Adipocyte (in vitro differentiated cells): ENCODE measurements at places on chromosomes 12 and 14.

- no peak for DNase-seq
Observed at GRCh38 chr14:93185349-93185720, 218 bp downstream of the LYSET start.

- no peak for DNase-seq
Observed at GRCh38 chr12:26620907-26621306, 212.1 kb downstream of the ITPR2 start.

DNA sequence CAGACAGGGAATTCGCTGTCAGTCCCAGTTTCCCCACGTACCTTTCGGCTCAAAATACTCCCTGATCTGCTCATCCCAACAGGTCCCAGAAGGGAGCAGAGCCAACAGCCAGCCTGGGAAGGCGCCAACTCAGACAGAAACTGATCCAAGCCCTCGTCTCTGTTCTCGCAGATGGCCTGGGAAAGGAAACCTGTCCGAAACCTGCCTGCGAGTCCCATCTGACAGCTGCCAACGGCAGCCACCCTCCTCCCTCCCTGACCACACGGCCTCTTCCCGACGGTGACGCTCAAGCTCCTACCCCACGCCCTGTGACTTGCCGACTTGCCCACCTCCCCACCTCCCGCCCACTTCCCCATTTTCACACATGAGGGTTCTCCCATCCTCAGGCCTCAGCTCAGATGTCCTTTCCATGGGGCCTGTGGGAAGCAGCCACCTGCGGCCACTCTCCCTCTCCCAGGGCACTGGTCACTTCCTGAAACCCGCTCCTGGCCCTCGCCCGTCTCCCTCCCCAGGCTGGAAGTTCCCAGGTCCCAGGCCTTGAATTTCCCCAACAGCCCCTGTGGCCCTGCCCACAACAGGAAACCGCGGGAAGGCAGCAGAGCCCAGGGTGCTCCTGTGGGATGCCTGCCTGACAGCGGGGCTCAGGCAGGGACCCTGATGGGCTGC is 60.9 kb upstream of the FBRSL1 start:
- no peak for DNase-seq

DNA sequence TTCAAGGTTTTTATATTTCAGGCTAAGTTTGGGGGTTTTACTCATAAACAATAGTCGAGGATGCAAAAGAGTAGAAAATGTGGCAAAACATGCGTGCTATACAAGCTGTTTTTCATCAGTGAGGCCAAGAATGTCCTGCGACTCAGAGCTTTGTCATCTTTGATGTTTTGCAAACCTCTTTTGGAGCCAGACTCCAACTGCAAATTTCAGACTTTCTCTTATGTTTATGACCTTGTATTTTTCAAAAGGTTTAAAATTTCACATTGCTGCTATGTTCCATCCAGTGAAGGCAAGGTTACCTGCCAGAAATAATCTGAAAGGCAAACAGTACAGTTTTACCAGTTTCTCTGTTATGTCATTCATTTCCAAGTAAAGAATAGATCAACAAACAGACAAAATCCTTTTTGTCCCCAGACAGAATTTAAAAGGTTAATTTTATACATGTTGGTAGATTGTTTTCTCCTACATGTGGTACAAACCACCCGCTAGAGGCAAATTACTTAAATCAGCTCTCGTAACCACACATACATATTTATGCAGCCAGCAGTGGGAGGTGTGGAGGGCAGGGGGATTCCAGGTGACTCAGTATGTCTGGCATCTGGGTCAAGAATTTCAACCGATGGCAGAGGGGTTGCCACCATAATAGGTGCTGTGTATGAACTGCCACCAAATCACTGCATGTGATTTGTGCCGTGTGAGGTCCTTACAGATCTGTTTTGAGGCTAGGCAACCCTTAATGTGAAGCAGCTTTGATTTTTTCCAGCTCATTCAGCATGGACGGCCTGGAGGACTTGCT is 119.8 kb upstream of the CPM start:
- DNase-seq, result peak; percentile 90

GRCh38 chr14:32472076-32472475 is 143.0 kb downstream of the AKAP6 start:
- DNase-seq, result no peak

DNA sequence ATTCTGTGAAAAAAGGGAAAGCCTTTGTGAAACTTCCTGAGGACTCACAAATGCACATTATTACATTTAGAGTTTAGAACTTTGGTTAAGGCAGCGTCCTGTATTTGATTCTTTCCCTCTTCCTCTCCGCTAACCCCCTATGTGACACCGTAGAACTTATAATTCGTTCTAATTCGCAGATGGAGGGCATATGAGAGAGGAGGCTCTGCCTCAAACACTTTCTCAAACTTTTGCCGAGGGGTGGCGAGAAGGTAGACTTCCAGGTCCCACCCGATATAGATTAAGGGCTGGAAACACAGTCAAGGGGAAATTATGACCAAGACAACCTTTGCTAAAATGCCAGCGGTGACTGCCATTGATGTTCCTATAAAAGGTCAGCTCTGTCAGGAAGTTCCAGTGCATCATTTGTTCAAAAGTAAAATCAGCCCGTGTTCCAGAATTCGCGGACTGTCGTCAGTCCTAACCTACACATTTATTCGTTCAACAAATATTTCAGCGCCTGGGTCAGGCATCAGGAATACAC is 904 bp upstream of the PAPOLA start:
- DNase-seq, result no peak

DNA sequence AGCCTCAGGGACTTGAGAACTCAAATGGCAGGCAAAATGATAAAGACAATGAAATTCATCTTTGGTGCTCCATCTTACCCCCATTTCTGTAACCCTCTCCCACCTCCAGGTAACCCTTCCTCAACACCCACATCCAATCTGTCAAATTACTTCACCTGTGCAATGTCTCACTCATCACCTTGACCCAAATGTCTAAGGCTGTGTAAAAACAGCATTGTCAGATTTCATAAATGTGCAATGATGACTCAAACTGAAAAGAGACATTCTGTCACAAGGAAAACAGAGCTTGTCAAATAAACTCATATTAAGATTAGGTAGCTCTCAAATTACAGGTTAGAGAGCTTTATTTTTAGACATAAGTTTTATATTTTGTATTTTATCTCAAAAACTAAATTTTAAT is 19.9 kb upstream of the COCH start:
- DNase-seq, result no peak

DNA sequence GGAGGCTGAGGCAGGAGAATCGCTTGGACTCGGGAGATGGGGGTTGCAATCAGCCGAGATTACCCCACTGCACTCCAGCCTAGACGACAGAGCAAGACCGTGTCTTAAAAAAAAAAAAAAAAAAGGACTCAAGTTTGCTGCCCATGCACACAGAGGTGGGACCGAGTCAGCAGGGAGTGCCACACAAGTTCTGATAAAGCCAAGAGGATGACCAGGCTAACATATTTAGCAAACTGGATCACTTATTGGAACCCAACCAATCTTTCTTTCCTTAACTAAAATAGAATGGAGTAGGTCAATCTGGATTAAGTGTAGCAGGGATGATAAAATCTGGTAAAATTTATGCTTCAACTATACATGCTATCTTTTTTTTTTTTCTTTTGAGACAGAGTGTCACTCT is 190.4 kb upstream of the FOXN3 start:
- no peak for DNase-seq

GRCh38 chr12:96176575-96176974 is 17.6 kb upstream of the ELK3 start:
- DNase-seq, result no peak
